ENCODE measurements at places on chromosomes 5 and 9.

- no peak for DNase-seq
These were observed 102.8 kb downstream of the KCTD16 start for GRCh38 chr5:144273232-144274027.

DNA sequence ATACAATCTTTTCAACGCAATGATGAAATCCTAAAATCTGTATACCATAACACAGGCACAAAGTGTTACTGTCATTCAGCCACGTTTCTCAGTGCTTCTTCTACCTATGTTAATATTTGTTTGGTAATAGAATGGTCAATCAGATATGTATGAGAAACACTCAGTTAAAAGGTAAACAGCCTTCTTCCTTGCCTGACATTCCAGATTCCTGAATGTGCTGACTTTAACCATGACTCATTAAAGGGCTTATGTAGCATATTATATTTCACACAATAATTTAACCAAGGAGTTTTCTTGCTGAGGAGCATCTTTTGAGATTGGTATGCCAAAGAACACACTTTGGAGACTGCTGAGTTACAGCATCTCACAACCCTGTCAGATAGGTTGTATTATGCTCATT lies 187.6 kb downstream of the CETN3 start:
- DNase-seq = no peak

- DNase-seq = no peak
These were observed 9.2 kb downstream of the SNX18 start for GRCh38 chr5:54526604-54527288.

GRCh38 chr5:141508440-141508797 lies 19.5 kb downstream of the PCDHGC5 start:
- no peak for DNase-seq

DNA sequence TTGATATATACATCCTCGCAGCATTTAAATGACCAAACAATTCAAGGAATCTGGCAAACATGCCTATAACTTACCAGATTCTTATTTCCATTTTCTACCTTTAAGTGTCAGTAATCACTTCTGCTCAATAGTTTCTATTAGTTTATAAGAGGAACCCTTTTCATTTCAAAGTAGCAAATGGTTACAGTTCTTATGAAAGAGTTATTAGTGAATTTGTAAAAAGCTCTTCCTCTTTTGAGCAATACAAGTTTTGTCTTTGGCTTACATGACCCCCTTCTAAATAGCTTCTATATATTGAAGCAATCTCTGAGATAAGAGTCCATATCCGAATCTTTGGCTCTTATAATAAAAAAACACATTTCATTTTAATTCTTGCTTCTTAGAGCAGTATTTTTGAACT lies 42.0 kb downstream of the ELL2 start:
- DNase-seq = no peak

DNA sequence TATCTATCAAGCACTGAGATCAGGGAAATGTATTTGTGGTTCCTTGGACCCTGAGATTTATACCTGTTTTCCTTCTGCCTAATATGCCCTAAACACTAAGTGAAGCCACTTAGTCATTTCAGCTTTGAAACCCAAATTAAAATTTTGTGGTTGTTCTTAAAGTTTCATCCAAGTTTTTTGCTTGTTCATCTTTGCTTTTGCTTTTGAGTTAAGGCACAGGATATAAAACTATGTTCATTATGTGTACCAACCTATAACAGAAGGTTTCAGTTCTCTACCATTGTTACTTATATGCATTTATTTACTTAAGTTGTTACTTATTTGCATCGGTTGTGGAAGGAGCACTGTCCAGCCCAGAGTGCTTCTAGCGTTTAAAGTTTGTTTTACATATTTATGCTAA lies 382.3 kb downstream of the PTPRD start:
- DNase-seq = no peak

DNA sequence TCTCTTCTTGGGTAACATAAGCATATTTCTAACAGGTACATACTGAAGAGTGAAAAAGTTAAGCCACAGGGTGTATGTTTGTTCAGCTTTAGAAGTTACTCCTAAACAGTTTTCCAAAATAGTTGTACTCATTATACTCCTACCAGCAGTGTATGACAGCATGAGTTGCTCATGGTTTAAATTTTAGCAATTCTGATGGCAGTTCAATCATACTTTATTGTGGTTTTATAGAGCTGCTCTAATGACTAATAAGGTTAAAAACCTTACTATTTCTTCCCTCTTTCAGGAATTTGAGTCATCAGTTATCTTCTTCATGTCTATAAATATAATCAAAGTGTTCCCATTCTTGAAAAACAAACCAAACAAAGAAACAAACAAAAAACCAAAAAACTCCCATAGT lies 81.5 kb downstream of the CAAP1 start:
- DNase-seq = no peak

- DNase-seq = no peak
These were observed 448.5 kb upstream of the GRAMD2B start for GRCh38 chr5:125974679-125975078.

DNA sequence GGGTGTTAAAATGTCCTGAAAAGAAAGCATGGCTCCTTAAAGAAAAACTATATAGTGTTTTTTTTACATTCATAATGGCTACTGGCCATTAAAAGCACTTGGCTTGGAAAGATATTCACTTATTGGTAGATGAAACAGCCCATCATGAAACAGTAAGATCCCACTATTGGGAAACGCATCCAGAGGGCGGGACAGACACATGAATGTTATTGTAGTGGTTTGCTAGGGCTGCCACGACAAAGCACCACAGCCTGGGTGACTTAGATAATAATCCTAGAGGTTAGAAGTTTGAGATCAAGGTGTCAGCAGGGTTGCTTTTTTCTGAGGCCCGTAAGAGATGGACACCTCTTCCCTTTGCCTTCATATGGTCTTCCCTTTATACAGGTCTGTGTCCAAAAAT lies 139.4 kb upstream of the ANKH start:
- no peak for DNase-seq

DNA sequence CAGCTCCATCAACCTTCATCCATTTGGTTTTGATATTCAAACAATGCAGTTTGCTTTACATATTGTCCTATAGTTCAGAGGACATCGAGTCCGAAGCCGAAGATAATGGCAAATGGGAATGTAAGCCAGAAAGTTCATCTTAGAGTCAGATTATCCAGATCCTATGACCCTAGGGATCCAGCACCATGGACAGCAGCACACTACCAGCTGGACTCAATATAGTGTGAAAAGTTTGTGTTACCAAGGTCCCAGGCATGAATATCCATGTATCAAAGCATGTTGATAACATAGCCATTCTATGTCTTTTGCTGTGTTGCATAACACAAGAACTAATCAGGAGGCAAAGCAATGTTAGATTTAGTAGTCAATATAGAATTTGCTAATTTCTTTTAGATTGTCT lies 46.3 kb downstream of the FSTL4 start:
- DNase-seq = no peak

GRCh38 chr5:167785901-167786300 lies 505.5 kb upstream of the WWC1 start:
- no peak for DNase-seq

- DNase-seq = no peak
These were observed 348.0 kb upstream of the RFX3 start for GRCh38 chr9:3873818-3874217.

GRCh38 chr9:14750821-14751220 lies 28.3 kb upstream of the CER1 start:
- no peak for DNase-seq

DNA sequence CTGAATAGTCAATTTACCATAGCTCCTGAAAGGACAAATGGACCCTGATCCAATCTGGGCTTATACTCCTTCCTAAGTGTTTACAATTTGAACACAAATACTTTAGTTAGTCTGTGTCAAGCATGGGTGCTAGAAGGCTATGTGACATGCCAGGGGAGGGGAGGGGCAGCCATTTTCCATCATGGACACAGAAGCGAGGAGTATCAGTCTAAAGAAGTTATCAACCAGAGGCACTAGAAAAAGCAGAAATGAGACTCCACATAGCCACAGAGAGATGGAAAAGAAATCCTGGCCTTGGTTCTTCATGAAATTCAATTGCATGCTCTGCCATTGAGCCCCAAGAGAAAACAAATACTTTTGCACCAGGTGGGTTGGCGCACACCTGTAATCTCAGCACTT lies 61.8 kb downstream of the NR6A1 start:
- no peak for DNase-seq

GRCh38 chr9:88991066-88992034 lies at the start of gene S1PR3:
S1PR3 (plus strand) TSS chr9:88991468; CDS start chr9:89001201, 9,733 bp downstream.
- no peak for DNase-seq

- DNase-seq = no peak
These were observed 11.9 kb downstream of the FGF18 start for GRCh38 chr5:171431251-171431777.

DNA sequence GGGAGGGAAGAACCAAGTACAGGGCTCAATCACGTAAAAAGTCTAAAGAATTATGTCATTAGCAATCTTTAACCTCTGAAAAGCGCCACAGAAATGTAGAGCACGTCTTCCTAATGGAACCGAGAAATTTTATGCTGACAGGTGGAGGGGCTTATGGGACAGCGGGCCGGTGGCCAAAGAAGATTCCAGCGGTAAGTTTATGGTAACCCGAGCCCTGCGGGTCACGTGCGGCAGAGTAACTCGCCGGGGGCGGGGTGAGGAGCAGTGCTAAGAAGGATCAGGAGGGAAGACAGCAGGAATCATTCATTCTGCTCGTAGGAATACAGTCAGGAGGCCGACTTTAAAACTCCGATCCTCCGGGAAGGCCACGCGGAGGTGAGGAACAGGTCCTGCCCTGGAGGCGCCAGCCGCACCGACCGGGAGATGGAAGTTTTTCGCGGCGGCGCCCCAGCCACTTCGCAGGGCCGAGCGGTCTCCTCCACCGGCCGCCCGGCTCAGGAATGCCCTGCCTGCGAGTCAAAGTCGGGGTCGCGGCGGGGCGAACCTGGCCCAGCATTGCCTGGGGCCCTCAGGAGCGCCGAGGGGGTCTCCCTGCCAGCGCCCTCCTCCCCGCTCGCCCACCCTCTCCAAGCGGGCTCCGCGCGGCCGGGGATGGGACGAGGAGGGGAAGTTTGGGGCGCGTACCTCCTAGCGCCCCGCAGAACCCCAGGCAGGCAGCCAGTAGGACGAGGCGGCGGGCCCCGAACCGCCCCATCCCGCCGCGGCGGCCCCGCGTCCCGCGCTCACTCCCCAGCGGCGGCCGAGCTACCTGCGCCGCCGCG lies 101.8 kb downstream of the ESM1 start:
- no peak for DNase-seq

- no peak for DNase-seq
These were observed 128.0 kb downstream of the RFX3 start for GRCh38 chr9:3397766-3398165.

GRCh38 chr9:127869310-127870152 lies 7.9 kb downstream of the AK1 start:
- peak; percentile 94 for DNase-seq

DNA sequence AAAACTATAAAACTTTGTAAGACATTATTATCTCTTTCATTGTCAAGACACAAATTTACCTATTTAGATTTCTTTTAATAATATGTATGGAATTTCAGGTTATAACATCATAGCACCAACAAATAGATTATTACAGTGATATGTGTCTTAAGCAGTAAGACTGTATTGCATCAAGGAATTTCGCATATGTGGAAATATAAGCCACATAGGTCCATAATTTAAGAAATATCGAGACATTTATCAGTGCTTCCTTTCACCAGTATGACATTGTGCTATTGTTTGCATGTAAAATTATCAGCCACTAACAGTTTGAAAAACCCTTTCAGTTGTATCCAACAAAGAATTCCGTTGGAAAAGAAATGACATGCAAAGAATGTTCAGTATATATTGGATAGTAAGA lies 186.7 kb upstream of the RASA1 start:
- DNase-seq = no peak

GRCh38 chr9:116096046-116096445 lies 57.5 kb upstream of the PAPPA start:
- DNase-seq = no peak

GRCh38 chr9:96006296-96006879 lies 130.9 kb downstream of the ERCC6L2 start:
- no peak for DNase-seq

Data from posterior cingulate gyrus (tissue), 11 donors.